ENCODE measurements at places on chromosomes 16 and 17. TPM values are rescaled to one million over a fixed set of nuclear protein-coding genes. Genes with fewer than 3 reads are reported as not detected.
A peak's percentile ranks its signal among the peaks of the same experiment; 100 is the strongest.

- DNase-seq = peak; percentile 65
Measured at GRCh38 chr16:88527186-88527936, 42.8 kb upstream of the ZC3H18 start.

GRCh38 chr16:11270602-11271162, 1.6 kb upstream of the TNP2 start:
- DNase-seq = no peak

GRCh38 chr16:87163637-87164036, 153.6 kb downstream of the C16orf95 start:
- DNase-seq = no peak

- DNase-seq = no peak
Measured at GRCh38 chr17:47987240-47987835, 16.4 kb downstream of the CDK5RAP3 start.

Gene ZDHHC1
- 1.2 TPM for total RNA-seq

Gene CSF3
- total RNA-seq = not detected

All from activated naive CD8-positive, alpha-beta T cell treated with anti-CD3 and anti-CD28 coated beads for 36 hours (primary cell).